Germinal center (tissue), 1 donor: ENCODE measurements at places on chromosomes 3 and 15.

GRCh38 chr15:69718916-69719315 is 266.3 kb downstream of the RPLP1 start:
- DNase-seq: peak; percentile 30

DNA sequence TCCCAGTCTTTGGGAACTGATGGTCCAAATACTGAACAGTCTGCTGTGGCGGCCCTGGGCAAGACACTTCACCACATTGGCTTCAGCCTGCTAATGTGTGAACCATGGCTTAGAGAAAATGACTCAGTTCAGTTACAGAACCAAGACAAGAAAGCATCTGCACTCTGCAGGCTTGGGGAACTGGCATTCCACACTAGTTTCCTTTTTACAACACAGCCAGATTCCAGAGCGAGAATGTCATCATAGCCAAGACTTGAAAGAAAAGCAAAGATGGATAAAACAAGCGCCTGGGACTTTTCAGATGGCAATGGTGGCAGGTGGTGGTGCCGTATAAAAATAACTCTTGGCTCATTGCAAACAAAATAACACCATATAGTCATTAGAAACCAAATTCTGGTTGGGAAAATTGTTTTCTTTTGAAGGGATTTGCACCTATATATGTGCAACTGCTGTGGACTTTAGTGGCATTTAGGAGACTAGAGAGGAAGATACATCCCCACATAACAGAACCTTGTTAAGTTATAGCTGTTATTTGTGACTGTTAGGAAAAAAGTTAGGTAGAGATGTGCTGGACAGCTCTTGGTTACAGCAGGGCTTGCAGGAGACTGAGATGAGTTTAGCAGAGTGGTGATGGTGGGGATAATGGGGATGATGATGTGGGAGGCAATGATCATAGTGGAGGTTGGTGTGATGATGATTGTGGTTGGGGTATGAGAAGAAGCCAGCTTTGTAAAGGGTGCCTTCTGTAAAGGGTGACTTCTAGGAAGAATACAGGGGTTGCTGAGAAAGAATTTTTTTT is 273.6 kb downstream of the THRB start:
- DNase-seq: no peak

GRCh38 chr3:46947981-46948791 is 28.4 kb downstream of the CCDC12 start:
- no peak for DNase-seq

DNA sequence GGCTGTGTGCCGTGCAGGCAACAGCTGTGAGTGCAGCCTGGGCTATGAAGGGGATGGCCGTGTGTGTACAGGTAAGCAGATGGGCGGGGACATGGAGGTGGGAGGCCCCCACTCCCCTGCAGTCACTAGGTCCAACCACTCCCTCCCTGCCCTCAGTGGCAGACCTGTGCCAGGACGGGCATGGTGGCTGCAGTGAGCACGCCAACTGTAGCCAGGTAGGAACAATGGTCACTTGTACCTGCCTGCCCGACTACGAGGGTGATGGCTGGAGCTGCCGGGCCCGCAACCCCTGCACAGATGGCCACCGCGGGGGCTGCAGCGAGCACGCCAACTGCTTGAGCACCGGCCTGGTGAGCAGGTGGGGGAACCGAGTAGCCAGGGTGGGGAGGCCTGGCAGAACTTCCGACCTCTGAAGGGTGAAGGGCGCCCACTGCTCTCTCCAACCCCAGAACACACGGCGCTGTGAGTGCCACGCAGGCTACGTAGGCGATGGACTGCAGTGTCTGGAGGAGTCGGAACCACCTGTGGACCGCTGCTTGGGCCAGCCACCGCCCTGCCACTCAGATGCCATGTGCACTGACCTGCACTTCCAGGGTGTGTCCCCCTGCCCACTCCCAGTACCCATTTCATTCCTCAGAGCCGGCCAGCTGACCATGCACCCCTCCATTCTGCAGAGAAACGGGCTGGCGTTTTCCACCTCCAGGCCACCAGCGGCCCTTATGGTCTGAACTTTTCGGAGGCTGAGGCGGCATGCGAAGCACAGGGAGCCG is 11.6 kb downstream of the NT5DC2 start:
- no peak for DNase-seq

DNA sequence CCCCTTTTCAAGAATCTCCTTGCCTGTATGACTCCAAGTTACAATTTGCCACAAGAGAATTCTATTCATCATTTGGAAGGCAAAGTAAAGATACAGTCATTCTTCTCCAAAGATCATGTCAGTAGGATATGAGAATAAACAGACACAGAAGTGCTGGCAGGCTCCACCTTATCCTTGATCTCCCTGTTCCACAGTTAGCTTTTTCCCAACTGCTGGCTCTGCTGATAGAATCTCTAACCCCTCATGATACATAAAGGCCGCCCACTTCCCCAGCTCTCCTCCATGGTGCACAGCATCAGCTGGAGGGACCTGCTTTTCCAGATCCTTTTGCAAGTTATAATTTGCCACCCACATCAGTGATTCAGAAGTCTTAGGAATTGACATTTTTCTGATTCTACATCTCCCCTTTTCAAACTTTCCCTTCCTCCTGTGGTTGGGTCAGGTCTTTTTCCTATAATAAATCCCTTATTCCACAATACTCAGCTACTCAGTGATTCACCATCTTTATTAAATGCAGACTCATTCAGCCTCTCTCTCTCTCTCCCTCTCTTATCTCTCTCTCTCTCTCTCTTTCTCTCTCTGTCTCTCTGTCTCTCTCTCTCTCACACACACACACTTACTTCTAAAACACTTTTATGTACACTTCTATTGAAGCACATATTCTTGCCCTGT is 465.4 kb downstream of the GBE1 start:
- DNase-seq: no peak

DNA sequence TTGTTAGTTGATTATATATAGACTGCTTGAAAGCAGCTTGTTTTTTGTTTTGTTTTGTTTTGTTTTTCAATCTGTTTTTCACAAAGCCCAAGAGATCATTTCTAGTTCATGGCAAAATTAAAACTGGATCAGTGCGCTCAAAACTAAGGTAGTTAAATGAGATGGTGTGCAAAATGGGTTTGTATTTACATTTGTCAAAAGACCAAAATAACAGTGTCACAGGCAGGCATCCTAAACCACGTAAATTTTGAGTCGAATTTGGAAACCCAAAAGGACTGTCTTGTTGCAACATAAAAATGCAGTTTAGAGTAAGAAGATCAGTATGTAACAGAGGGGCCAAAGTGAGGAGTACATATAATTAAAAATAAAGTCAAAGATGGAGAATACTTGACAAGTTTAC is 2.4 kb downstream of the DMXL2 start:
- DNase-seq: no peak

GRCh38 chr3:25895443-25895842 is 105.6 kb downstream of the OXSM start:
- no peak for DNase-seq

DNA sequence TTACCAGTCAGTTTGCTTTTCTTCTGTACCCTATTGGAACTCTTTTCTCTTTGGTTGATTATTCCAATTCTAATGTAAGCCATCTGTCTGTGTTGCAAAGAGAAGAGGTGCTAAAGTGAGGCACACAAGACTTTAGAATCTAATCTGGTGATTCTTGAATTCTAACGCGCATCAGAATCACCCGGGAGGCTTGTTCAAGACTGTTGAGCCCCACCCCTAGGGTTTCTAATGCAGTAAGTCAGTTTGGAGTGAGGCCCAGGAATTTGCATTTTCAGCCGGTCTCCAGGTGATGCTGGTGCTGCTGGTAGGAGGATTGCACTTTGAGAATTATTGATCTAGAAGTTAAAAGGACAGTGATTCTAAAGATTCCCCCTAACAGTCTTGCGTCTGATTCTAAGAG is 185.3 kb upstream of the CHRM5 start:
- DNase-seq: no peak

GRCh38 chr3:13272831-13273603 is 147.1 kb downstream of the NUP210 start:
- no peak for DNase-seq

GRCh38 chr3:174202561-174202960 is 656.6 kb upstream of the NAALADL2 start:
- no peak for DNase-seq

- peak; percentile 6 for DNase-seq
These were observed 260.3 kb upstream of the TPM1 start for GRCh38 chr15:62782071-62782841.

DNA sequence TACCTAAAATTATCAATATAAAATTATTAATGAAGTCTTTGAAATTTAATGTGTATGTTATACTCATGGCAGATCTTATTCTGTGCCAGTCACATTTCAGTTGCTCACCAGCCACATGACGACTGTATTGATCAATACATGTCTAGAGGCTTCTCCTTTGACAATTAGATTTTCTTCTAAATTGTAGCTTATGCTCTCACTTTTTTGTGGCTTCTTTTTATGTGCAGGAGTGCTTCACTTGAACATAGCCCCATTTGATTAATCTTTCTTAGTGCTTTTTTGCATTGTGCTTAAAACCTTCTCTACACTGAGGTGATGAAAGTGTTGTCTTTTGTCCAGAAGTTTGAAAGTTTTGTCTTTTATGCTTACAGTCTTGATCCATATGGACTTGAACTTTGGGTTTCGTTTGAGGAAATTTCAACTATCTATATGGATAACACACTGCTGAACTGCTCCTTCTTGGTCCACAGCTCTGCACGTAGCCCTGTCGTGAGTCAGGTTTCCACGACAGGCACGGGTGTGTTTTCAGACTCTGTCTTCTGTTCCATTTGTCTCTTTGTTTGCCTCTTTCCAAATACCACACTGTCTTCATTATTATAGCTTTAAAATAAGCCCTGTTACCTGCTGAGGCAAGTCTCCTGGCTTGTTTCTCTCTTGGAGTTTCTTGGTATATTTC is 393.9 kb upstream of the CFAP20DC start:
- DNase-seq: no peak

GRCh38 chr3:182861348-182861747 is 68.0 kb downstream of the ATP11B start:
- DNase-seq: no peak

DNA sequence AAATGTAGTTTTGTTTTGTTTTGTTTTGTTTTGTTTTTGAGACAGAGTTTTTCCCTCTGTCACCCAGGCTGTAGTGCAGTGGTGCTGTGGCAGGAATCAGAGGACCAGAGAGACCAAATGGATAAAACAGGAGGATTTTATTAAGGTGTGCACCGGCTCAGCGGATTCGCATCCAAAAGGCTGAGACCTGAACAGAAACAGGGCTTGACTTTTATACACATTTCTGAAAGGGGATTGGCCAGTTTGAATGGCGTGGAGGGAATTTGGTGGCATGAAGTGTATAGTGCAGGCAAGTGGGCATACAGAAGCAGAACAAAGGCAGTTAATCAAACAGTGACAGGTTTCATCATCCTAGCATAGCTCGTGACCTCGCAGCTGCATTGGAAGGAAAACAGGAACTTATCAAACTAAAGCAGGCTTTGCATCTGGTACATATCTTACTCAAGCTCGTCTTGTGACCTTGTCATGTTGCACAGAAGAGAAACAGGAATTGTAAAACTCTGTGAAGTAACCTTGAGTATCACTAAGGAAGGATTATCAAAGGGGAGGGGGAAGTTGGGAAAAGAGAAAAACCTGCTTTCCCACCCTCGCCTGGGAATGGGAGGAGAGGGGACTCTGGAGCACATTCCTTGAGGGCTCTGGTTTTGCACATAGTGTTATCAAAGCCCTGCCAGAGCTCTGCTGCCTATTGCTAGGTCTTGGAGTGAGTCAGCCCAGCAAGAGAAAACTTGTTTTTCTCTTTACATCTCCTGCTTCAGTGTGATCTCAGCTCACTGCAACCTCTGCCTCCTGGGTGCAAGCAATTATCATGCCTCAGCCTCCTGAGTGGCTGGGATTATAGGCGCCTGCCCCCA is 38.5 kb downstream of the C3orf62 start:
- DNase-seq: no peak

- DNase-seq: no peak
These were observed 2.5 kb upstream of the HHLA2 start for GRCh38 chr3:108293858-108294257.

DNA sequence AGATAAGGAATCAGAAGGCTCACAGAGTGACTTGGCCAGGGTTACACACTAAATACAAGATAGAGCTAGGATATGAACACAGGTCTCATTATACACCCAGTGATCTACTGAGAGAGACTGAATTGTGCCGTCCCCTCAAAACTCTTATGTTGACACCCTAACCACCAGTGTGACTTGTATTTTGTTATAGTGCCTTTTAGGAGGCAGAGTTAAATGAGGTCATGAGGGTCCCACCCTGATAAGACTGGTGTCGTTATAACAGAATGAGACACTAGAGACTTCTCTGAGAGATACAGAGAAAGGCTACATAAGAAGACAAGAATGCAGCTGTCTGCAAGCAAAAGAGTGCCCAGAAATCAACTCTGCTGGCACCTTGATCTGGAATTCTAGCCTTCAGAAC is 12.6 kb downstream of the KPNA1 start:
- no peak for DNase-seq

- DNase-seq: no peak
These were observed 544.8 kb downstream of the AGBL1 start for GRCh38 chr15:86624261-86625036.

- DNase-seq: no peak
These were observed 28.8 kb downstream of the SUMF1 start for GRCh38 chr3:4438296-4438695.

- DNase-seq: peak; percentile 64
These were observed 1.6 kb upstream of the SUCNR1 start for GRCh38 chr3:151871639-151872468.

GRCh38 chr3:115537669-115538068 is 85.6 kb upstream of the GAP43 start:
- no peak for DNase-seq

DNA sequence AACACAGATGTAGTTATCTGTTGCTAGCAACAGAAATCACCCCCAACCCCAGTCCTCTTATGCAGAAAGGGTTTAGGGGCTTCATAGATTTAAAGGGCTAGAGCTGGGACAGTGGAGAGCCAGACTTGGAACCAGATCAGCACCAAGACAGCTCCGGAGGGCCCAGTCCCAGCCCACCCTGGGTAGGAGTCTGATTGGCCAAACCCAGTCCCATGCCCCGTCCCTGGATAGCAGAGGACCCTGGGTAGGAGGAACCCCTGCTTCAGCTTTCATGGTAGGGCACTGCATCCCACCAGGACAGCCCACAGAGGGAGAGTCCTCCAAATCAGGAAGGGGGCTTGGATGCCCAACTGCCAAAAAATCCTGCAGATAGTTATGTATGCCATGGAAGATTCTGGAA is 103.0 kb downstream of the CORO2B start:
- DNase-seq: no peak

GRCh38 chr3:124780356-124780755 is 50.1 kb downstream of the UMPS start:
- DNase-seq: no peak

GRCh38 chr3:24812116-24812515 is 317.5 kb upstream of the THRB start:
- no peak for DNase-seq

- DNase-seq: peak; percentile 54
These were observed 1.1 kb upstream of the CDV3 start for GRCh38 chr3:133572158-133573053.

DNA sequence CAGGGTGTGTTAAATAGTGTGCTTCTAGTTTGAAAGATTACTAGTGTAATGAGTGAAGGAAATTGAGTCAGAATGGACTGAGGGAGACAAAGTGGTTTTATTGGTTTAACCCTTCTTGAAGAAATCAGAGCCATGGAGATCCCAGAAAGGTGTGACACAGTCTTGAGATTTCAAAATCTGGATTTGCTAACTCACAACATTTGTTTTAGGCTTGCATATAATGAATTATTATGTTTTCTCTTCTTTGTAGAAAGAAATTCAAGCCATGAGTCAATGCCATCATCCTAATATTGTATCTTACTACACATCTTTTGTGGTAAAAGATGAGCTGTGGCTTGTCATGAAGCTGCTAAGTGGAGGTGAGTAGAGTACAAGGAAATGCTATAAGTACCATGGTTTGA is 25.1 kb downstream of the OXSR1 start:
- no peak for DNase-seq
